CD4-positive, alpha-beta T cell treated with Interleukin-15 for 4 hours (primary cell): ENCODE measurements at places on chromosomes 5 and 9.

DNA sequence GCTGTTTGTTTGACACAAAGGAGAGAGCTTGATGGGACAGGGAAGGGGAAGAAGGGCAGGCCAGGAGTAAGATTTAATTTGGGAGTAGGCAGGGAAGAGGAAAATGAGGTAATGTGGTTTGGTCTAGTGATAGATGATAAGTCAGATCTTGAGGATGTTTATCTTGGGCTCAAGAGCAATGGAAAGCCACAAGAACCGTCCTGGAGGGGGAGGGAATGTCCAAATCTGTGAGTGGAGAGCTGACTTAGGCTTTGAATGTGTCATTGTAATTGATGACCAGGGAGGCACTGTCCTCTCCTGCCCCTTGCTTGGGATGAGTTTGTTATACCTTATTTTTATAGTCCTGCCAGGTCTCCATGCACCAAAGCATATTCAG, 37.5 kb downstream of the MAMDC2 start:
- DNase-seq, result no peak

GRCh38 chr9:69937833-69938535, 105.7 kb upstream of the MAMDC2 start:
- DNase-seq, result no peak

DNA sequence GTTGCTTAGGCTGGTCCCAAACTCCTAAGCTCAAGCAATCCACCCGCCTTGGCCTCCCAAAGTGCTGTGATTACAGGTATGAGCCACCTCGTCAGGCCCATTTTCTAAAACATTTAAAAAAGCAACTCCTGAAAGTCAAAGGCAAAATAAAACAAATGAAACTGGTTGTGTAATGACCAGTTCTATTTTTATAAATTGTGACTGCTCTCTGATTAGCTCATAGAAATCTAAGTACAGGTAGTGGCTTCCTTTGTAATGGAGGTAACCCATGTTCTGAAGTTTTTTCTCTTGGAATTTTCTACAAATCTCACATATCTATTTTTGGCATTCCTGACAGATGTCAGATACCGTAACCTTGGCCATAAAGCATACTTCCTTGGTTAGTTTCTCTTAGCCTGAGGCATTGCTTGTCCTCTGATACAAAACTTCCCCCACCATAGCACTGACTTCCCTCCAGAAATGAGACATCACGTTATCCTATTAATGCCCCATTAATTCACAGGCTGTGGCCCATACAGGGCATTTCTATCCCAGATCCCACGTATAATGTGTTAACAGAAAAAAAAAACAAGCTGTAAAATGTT, 14.1 kb upstream of the AK3 start:
- DNase-seq, result no peak

- DNase-seq, result no peak
Observed at GRCh38 chr5:116475338-116475737, 99.3 kb downstream of the SEMA6A start.

- DNase-seq, result no peak
Observed at GRCh38 chr5:76114179-76114851, 31.1 kb downstream of the SV2C start.

DNA sequence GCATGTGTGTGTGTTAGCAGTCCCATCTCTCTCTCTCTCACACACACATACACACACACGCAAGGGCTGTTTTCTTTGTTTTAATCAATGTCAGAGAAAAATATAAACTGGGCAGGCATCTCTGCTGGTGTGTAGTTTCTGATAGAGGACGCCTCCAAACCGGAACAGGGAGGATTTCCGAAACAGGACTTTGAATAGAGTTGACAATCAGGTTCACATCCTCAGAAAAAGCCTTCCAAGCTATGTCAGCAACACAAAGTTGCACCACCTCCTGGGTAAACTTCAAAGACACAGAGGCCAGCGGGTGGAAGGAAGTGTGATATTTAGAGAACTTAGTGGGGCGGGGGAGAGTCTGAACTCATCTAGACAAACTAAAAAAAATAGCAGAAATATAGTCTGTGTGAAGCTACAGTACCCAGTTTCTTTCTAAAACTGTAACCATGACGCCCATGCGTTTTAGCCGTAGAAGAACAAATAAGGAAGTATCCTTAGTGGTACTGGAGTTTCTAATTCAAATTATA, 1.2 kb downstream of the ST8SIA4 start:
- DNase-seq, result peak; percentile 81

- DNase-seq, result no peak
Observed at GRCh38 chr9:89295400-89295799, 15.6 kb upstream of the CKS2 start.

DNA sequence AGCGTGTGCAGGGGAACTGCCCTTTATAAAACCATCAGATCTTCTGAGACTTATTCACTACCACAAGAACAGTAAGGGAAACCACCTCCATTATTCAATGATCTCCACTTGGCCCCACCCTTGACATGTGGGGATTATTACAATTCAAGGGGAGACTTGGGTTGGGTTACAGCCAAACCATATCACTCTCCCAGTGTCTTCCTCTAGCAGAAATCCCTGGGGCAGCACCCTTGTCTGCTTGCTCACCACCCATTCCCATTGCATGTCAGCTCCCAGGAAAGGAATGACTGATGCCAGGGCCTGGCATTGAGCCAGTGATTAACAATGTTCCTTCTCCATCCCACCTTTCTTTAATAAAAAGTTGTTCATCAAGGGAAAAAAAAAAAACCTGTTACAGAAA, 199.0 kb downstream of the IRX1 start:
- DNase-seq, result no peak

- no peak for DNase-seq
Observed at GRCh38 chr9:98306384-98307145, 51.1 kb upstream of the TBC1D2 start.

DNA sequence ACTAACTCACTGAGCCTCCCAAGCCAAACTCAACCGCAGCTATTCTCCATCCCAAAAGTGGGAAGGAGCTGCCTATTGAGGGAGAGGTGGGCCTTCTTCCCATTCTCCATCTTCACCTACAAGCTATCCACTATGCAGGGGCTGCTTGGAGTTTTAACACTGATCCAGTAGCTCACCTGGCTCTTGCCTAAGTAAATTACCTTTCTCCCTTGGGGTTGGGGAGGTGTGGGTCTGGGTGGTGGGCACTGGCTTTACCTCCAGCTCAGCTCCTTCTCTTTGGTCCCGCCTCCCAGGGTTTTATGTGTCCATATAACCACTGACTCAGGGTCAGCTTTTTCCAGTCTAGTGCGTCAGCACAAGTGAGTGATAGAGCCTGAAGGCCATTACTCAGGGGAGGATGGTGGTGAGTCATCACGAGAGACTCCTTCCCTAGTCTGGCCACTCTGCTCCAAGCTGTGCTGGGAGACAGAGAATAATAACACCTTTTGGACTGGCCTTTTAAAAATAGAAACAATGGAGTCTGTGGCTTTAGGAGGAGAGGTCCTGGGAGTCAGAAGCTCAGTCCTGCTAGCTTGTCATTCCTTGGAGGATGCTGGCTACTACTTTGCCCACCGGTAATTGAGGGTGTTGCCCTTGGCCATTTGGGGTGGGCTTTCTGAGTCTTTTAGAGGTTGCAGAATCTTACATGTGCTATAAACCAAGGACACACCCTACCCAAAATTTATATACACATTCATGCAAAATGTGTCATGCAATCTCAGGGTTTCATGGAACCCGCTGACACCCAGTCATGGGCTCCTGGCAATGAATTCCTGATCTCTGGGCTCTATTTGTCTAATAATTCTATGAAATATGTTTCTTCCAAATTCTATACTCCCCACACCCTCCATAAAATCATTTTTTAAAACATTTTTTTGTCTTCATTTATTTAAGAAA, 35.6 kb upstream of the ATP6V1G1 start:
- no peak for DNase-seq

DNA sequence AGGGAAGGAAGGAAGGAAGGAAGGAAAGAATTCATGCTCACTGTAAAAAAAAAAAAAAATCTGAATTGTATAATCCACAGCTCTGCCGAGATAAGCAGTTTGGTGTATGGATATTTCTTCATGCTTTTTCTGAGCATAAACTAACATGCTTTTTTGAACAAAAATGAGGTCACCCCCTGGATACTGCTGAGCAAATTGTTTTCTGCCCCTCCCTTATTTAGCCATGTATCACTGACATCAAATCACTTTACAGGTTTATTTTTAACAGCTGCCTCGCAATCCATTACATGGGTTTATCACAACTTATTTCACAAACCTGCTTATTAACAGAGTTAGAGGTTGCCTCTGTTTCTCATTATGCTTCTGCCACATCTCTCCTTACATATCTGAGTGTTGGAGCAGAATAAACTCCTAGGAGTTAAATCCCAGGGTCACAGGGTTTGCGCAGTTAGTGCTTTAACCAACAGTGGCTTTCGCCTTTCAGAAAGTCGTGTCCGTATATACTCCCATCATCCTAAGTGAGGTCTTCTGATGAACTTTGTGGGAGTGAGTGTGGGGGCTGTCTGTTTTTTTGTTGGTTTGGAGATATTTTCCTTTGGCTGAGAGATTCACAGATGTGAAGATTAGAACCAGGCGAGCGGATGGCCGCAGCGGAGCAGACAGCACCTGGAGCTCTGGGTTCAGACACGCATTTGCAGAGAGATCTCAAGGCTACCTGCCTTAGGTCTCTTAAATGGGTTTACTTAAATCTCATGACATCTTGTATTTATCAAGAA, 57.7 kb downstream of the AK8 start:
- DNase-seq, result no peak

- no peak for DNase-seq
Observed at GRCh38 chr9:18606846-18607245, 132.9 kb downstream of the ADAMTSL1 start.

- no peak for DNase-seq
Observed at GRCh38 chr9:117706421-117707116, 2.4 kb downstream of the TLR4 start.

DNA sequence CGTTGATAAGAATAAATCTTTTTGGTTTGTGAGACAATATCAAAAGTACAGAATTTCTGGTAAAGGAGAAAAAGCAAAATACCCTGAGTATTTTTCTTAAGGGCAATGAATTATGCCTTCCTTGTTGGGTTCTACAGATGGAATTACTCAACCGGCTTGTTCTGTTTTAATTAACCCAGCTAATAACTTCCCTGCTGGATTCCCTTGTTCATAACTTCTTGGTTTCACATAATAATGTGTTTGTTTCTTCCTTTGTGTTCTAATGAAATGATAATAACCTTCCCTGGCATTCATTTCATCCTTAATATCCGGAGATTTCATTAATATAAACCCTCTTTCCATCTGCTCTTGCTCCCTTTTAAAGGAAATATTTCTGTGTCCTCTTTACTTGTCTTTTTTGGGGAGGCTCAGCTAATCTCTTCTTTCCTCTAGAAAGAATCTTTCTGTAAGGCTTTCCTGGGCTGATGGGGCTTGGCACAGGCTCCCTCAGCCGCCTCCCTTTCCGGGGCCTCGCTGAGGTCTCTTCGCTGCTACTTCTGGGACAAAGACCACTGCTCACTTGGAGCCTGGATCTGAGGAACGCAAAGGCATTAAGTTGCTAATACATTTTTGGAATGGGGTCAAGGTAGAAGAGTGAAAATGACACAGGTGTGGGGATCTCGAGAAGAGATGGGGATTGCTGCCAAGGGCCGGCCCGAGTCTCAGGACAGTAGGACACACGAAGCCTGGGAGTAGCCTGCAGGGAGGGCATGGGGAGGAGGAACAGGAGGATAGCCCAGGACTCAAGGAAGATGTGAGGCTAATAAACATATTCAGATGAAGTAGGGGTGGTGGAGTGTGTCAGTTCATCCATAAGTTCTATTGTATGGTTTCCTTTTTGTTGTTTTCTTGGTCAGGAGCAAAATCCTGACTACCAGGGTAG, 118.5 kb downstream of the NRG2 start:
- DNase-seq, result no peak

DNA sequence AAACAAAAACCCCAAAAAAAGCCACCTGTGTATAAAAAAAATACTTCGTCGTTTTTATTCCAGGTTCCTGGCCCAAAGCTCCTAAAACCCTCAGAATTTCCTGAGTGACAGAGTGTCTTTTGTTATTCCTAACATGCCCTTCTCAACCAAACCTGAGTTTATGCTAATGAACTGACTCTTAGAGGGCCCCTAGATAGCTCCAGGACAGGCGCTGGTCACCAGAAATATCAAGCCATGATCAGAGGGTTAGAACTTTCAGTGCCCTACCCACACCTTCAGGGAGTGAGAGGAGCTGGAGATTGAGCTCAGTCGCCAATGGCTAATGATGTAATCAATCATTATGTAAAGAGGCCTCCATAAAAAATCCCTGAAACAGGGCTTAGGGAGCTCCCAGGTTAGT, 15.7 kb downstream of the AUH start:
- no peak for DNase-seq

DNA sequence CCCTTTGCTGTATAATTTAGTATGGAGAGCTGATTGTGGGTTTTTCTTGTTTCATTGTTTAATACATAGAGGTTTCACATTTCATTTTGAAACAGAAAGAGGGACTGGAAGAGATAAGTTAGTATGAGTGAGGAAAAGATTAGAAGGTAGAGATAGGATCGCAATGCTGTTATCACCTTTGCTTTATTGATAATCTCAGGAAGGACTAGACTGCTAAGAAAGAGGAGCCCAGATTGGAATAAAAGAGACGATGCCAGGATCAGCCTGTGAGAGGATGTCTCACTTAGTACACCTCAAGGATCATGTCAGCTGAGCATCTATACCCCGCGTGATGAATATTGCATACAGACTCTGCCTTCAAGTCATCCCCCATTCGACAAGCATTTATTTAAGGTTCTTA, 178.0 kb upstream of the DMAC1 start:
- no peak for DNase-seq

GRCh38 chr5:108379722-108380530, 2.0 kb downstream of the FBXL17 start:
- peak; percentile 8 for DNase-seq

- DNase-seq, result no peak
Observed at GRCh38 chr5:78746021-78746770, 97.6 kb upstream of the LHFPL2 start.

GRCh38 chr9:26539867-26540493, 352.6 kb downstream of the CAAP1 start:
- no peak for DNase-seq

DNA sequence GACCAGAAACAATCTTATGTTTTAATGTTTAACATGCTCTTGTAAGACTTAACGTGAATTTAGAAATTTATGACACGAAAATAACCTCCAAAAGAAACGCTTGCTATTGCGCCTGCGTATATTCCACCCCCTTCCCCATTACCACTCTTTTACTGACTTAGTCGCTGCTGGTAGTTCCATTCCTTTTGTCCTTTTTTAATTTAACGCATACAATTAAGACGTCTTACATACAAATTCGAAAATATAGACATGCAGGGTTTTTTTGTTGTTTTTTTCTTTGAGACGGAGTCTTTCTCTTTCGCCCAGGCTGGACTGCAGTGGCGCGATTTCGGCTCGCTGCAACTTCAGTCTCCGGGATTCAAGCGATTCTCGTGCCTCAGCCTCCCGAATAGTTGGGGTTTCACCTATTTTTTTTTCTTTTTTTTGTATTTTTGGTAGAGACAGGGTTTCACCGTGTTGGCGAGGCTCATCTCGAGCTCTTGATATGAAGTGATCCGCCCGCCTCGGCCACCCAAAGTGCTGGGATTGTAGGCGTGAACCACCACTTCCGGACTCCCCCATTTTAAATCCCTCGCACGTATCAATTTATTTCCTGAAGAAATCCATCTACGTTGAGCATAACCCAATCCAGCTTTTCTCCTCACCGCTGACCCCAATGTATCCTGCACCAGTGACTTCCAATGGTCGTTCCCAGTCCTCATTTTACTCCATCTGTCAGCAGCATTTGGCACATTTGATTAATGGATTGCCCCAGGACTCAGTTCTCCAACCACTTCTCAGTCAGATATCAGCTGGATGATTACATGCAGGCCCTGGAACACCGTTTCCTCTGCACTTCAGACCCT, 684 bp upstream of the MED7 start:
- peak; percentile 32 for DNase-seq

GRCh38 chr9:104941597-104941996, 13.6 kb upstream of the ABCA1 start:
- DNase-seq, result no peak

- no peak for DNase-seq
Observed at GRCh38 chr5:172561151-172561550, 79.9 kb upstream of the NEURL1B start.
